ENCODE measurements at places on chromosomes 2 and 18.

GRCh38 chr2:21890041-21890440 is 766.3 kb downstream of the TDRD15 start:
- peak; percentile 18 for DNase-seq

DNA sequence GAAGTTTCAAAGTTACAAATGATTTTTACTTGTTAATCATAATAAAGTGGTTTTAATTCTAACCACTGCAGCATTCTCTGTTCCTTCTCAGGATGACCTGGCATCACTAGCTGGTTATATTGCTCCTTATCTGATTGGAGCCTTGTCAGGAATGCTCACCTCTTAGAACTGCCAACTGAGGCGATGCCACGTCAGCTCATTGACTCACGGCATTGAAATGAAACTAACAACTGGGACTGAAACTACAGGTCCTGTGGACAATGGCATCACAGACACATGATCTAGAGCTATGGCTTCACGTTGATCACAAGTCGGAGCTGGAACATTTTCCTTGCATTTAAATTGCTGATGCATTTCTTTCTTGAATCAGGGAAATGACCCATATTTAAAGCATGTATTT is 54.9 kb upstream of the MAP2 start:
- no peak for DNase-seq

GRCh38 chr18:34222307-34223163 is 2.2 kb downstream of the NOL4 start:
- DNase-seq: peak; percentile 54

DNA sequence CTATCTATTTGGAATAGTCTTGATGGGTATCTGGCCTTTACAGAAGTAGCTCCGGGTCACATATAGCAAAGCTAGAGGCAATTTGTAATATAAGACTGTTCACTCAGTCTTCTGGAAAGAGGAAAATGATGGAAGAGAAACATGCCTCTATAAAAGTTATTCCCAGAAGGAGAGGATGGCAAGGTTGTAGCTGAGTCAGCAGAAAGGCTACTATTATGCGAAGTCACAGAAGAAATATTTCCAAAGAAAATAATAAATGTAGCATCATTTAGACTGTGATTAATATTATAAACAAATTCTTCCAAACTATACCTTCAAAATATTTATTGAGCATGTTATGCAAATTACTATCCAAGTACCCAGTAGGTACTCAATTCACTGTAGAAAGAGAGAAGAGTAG is 1027.7 kb upstream of the TMEFF2 start:
- no peak for DNase-seq

DNA sequence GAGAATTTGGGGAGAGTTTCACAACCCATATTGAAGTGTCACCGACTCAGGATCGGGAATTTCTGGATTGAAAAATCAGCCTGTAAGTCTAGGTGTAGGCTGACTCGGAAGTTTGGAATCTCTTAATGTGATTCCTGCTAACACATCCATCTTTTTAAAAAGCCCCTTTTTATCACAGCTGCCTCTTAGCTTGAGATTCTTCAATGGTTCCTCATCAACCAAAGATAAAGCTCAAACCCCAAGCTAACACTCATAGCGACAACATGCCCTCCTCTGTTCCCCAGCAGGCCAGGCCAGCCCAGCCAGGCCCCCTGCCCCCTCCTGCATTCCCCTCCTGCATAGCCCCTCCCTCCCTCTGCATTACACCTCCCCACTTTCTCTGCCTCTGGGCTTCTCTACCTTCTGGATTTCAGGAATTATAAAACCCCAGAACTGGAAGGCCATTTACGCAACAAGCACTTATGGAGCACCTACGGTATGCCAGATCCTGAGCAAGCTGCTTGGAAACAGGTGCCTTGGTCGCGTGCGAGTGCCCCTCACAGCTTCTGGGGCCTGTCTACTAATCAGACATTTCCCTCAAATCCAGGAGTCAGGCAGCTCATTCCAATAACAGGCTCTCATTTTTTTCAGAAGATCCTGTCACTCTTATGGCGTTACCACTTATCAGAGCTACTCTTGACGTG is 63.4 kb downstream of the EMX1 start:
- no peak for DNase-seq

DNA sequence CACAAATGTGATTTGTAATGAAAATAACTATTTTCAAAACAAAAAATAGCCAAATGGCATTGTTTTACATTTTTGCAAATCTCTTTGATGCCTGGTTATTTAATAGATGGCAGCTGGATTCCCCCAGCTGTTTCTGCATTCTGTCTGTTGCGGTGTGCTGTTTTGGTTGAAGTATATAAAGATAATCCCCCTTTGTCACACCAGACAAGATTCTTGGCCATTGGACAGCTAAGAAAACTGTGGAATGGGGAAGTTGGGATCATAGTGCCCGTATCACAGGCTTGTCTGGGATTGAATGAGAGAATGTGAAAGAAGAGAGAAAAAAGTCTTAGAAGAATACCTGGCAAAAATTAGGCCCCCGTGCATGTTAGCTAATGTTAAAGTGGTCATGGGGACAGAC is 19.5 kb upstream of the LYPD6B start:
- no peak for DNase-seq

- DNase-seq: no peak
These were observed 182.7 kb downstream of the UBE2E3 start for GRCh38 chr2:181163139-181163538.
